Esophagus squamous epithelium (tissue), 5 donors: ENCODE measurements at places on chromosomes 2 and 18. TPM values are rescaled to one million over a fixed set of nuclear protein-coding genes. Genes with fewer than 3 reads are reported as not detected.

Gene SKA1
- total RNA-seq = 1.6 TPM

Gene POMC
- 3.1 TPM for total RNA-seq

Gene CIB4
- not detected for total RNA-seq

Gene LYG2
- not detected for total RNA-seq

Gene NBAS
- total RNA-seq = 32.0 TPM

Gene FBXO15
- 0.19 TPM for total RNA-seq

Gene BOLL
- not detected for total RNA-seq

Gene CD226
- total RNA-seq = 0.72 TPM

Gene RBM44
- 0.18 TPM for total RNA-seq

Gene FBXO36
- total RNA-seq = 1.2 TPM

Gene TUBB8B
- total RNA-seq = not detected

Gene C2orf76
- total RNA-seq = 9.0 TPM

Gene PHLPP1
- 16.6 TPM for total RNA-seq

Gene TMEM163
- 0.19 TPM for total RNA-seq

Gene CYTIP
- total RNA-seq = 3.2 TPM

Gene BCL11A
- 38.4 TPM for total RNA-seq

Gene LCLAT1
- 13.5 TPM for total RNA-seq

Gene AGXT
- total RNA-seq = not detected

Gene EML6
- 4.4 TPM for total RNA-seq

Gene NEU4
- not detected for total RNA-seq

Gene C2orf15
- total RNA-seq = 0.49 TPM

Gene RAPGEF4
- 11.1 TPM for total RNA-seq

Gene DHRS9
- 19.6 TPM for total RNA-seq

Gene TMEM178A
- total RNA-seq = not detected

Gene TRABD2A
- total RNA-seq = not detected

Gene ANKRD30B
- not detected for total RNA-seq

Gene TANK
- 83.7 TPM for total RNA-seq

Gene ZC3H8
- 60.1 TPM for total RNA-seq

Gene PSMA8
- not detected for total RNA-seq

Gene TNFRSF11A
- total RNA-seq = 1.9 TPM

Gene TSN
- total RNA-seq = 27.0 TPM

Gene RALBP1
- total RNA-seq = 105 TPM

Gene RAMP1
- 11.3 TPM for total RNA-seq

Gene SOX11
- not detected for total RNA-seq

Gene MYO7B
- total RNA-seq = 0.19 TPM

Gene NT5DC4
- total RNA-seq = not detected

Gene NAT8
- total RNA-seq = not detected

Gene SEPTIN10
- 83.6 TPM for total RNA-seq

Gene PUM2
- total RNA-seq = 54.2 TPM

Gene UBE2F
- 66.7 TPM for total RNA-seq

Gene REG1B
- not detected for total RNA-seq

Gene IL1F10
- 0.53 TPM for total RNA-seq

Gene CNTNAP5
- total RNA-seq = not detected

Gene CFAP221
- not detected for total RNA-seq

Gene SLC30A3
- total RNA-seq = 0.19 TPM

Gene OSBPL1A
- 16.8 TPM for total RNA-seq

Gene PCARE
- total RNA-seq = 0.04 TPM

Gene PAIP2B
- total RNA-seq = 8.1 TPM

Gene MEP1B
- total RNA-seq = not detected

Gene ABCG8
- total RNA-seq = not detected

Gene RELCH
- 63.6 TPM for total RNA-seq

Gene TUBA4B
- total RNA-seq = not detected

Gene PECR
- 4.7 TPM for total RNA-seq

Gene DLX1
- total RNA-seq = not detected

Gene SLC66A2
- total RNA-seq = 30.4 TPM

Gene MAP4K3
- total RNA-seq = 13.1 TPM

Gene DGUOK
- 23.5 TPM for total RNA-seq

Gene TBR1
- not detected for total RNA-seq
